Caki2 (cell line): ENCODE measurements at places on chromosomes 2 and 18.

DNA sequence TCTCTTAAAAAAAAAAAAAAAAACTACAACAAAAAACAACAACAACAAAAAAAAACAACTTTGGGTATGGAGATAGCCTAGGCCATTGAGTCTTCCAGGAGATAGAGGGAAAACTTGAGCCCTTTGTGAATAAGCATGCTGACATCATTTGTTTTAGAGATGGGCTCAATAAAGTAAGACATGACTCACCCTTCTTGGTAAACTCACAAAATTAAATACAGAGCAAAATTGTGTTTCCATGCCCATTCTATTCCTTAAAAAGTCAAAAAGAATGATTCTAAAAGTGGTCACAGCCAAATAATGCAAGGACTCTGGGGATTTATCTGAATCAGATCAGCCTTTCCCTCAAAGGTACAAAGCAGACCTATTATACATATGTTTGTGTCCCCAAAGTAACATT, 117.4 kb downstream of the ETAA1 start:
- DNase-seq, result no peak

GRCh38 chr2:101356521-101356920, 30.8 kb downstream of the CREG2 start:
- DNase-seq, result no peak

GRCh38 chr18:29153091-29153490, 976.2 kb upstream of the CDH2 start:
- DNase-seq, result no peak

- DNase-seq, result no peak
Measured at GRCh38 chr2:28674062-28674712, 77.4 kb upstream of the PPP1CB start.

DNA sequence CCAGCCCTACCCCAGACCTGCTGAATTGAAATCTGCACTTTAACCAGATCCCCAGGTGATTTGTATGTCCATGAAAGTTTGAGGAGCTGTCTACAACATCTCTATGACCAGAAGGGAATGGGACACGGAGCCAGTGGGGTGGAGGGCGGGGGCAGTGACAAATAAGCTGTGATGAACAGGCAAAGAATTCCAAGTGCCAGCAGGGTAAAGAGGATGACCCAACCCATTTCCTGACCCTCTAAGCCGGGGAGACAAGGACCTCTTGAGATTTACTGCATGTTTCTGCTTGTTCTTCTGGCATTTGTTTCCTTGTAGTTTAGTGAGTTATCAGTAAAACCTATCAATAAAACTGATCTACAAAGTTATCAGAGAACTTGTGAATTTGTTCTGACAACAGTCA, 8.7 kb downstream of the TET3 start:
- DNase-seq, result no peak

DNA sequence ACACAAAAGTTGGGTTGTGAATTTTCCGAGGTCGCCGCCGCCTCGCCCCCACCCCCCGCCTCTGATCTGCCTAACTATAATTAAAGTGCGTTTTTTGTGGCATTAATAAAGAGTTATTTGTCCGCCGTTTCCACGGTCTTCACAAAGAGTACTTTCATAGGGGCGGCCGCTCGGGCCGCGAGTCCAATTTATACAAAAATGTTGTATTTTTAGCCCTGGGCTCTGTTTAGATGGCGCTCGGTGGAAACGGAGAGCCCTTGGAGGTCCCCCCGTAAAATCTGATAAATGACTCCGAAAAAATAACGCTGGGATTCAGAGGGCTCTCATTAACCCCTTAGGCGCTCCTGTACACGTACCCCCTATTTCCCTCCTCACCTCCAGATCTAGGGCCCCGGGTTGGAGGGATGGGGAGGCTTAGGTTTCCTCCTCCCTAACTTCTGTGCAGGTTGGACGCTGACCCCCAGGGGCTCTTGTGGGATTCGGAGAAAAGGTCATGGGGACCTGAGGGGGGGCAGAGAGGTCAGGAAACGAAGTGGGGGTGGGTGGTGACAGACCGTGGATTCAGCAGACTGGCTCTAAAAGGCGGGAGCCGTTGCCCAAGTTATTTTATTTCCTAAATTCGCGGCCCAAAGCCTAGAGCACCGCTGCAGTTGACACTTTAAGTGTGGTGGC, 1.9 kb downstream of the CYP26B1 start:
- no peak for DNase-seq

DNA sequence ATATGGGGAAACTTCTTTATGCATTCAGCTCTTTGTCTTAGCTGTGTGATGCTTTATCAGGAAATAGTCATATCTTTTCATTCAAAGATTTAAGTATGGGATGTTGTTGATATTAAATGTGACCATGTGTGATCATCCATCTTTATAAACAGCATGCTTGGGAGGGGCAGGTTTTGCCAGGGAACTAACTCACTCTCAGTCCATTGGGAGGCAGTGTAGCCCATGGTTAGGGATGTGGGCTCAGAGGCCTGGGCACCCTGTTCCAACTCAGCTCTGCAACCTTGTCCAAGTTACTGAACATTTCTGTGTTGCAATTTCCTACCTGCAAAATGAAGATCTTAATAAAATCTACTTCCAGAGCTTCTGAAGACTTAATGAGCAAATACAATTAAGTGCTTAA, 92.0 kb upstream of the BCL2L11 start:
- DNase-seq, result no peak

DNA sequence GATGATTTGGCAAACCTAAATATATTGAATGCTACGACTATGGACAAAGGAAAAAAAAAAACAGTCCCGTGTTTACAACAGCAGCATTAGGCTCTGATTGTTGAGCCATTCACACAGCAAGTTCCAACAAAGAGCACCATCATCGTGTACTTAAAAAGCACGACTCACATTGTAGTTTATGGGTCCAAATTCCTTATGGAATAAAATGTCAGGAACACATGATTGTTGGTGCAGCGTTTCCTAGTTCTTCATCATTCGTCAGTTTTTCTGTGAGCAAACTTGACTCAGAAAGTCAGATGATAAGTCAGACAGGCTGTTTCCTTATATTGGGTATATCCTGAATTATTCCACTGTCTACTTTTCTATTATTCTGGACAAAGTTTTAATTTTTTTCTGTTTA, 10.0 kb upstream of the KIDINS220 start:
- DNase-seq, result no peak

GRCh38 chr2:35168351-35168750, 1187.2 kb upstream of the CRIM1 start:
- no peak for DNase-seq

- no peak for DNase-seq
Measured at GRCh38 chr2:60316381-60317033, 236.9 kb downstream of the BCL11A start.

GRCh38 chr18:21215490-21215889, 26.5 kb upstream of the GREB1L start:
- no peak for DNase-seq

GRCh38 chr18:74326231-74326630, 10.6 kb downstream of the C18orf63 start:
- no peak for DNase-seq

- DNase-seq, result no peak
Measured at GRCh38 chr2:29834036-29834540, 87.3 kb downstream of the ALK start.

DNA sequence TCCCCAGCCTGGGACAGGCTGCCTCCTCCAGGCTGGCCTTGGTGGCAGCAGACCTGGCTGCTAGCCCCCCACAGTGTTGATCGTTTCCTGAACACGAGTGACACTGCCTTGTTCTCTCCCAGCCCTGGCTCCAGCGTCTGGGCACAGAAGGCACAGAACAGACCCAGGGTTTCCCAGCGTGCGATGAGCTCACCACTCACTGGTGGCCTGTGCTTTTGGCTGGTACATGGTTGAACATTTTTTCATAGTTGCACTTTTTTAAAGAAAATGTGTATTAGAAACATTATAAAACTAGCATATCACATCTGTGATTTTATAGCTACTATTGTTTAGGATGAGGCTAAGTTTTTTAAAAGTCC, 40.9 kb downstream of the SCTR start:
- no peak for DNase-seq

DNA sequence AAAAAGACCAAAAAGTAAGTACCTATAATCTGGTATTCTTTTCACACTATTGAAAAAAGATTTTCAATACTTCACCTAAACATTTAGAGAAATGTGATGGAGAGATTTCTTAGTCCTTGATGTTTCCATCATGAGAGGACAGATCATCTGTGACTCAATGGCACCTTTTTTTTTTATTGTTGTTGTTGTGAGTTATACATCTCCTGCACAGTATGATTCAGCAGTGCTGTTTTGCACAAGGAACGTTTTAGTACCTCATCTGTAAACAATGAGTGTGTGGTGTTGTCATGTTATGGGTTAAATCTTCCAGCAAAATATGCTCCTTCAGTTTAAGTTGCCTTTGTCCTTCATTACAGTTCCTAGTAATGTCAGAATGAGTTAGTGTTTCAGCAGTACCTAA, 2.2 kb downstream of the KIAA1328 start:
- no peak for DNase-seq

- no peak for DNase-seq
Measured at GRCh38 chr2:12543978-12544558, 172.7 kb upstream of the TRIB2 start.

- DNase-seq, result no peak
Measured at GRCh38 chr2:231769170-231770136, 11.6 kb downstream of the PDE6D start.

DNA sequence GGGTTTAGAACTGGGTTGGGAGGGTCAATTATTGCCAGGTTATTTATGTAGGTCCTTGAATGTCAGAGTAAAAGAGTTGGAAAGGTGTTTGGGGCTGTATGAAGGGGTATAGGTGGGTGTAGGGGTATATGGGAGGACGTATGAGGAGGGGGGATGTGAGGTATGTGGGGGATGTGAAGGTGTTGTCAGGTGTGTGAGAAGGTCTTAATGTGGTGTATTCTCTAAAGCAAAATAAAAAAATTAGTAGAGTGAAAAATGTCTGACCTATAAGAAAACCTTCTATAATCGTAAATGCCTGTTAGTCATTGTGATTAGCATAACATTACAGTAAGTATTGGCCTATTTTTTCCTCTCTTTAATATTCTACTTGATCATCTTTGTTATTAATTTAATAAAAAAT, 25.1 kb downstream of the ACVR2A start:
- DNase-seq, result no peak

GRCh38 chr18:79260023-79260422, 135.7 kb upstream of the NFATC1 start:
- no peak for DNase-seq

DNA sequence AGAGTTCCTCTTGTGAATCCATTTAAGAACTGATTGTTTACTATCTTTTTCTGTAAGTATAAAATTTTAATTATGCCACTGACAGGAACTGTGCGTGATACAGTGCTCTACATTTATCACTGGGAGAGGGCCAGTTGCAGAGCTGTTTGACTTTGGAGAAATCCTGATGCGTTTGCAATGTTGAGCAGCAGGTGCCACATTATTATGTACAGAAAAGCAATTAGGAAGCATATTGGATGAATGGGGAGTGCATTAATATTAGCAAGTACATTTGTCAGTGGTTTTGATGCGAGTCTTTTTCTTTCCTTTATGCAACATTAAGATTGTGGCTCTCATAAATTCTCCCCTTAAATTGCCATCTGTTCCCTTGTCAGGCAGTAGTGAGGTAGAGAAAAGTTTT, 302.3 kb upstream of the FANCL start:
- DNase-seq, result no peak

- no peak for DNase-seq
Measured at GRCh38 chr18:44915661-44916060, 235.0 kb downstream of the SETBP1 start.

GRCh38 chr2:152479282-152479681, 144.3 kb downstream of the FMNL2 start:
- no peak for DNase-seq

DNA sequence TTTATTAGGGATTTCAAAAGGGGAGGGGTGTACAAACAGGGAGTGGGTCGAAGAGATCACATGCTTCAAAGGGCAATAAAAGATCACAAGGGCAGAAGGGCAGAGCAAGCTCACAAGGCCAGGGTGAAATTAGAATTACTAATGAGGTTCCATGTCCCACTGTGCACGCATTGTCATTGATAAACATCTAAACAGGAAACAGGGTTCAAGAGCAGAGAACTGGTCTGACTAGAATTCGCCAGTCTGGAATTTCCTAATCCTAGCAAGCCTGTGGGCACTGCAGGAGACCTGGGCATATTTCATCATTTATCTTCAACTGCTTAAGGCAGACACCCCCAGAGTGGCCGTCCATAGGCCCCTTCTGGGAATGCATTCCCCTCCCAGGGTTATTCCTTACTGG, 408.2 kb downstream of the ZNF804A start:
- no peak for DNase-seq

DNA sequence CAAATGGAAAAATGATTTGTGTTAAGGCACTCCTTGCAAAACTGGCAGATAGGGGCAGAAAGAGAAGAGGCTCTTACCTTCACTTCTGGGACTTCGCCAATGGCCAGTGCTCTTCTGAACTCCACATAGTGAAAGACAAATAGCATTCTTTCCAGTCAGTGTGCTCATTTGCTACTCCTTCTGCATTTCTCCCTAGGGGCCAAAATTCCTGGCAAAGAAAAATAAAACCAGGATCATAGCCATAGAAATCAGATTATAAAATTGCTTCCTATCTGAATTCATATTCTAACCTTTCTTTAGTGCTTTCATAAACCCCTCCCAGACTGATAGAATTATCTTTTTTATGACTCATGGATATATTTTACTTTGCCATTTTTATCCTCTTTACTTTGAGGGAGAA, 56.9 kb upstream of the PELI1 start:
- no peak for DNase-seq

- no peak for DNase-seq
Measured at GRCh38 chr2:44778671-44779476, 162.6 kb upstream of the SIX3 start.

GRCh38 chr2:179543361-179543901, 278.8 kb upstream of the SESTD1 start:
- peak; percentile 10 for DNase-seq

DNA sequence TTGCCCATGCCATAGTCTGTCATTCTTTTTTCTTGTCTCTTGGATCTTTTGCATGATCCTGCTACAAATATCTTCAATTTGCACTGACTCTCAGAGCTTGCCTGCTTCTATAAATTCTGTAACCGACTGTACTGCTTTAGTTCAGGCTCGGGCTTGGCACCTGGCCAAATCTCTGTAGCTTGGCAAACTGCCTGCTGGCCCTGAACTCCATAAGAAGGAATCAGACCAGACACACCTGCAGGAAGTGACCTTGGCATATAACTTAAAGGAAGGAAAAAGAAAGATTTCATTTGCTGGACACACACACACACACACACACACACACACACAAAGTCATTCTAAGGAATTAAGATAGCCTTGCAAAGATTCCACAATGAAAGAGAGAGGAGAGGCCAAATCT, 291.2 kb upstream of the DDX18 start:
- DNase-seq, result peak; percentile 45

- DNase-seq, result no peak
Measured at GRCh38 chr2:172447811-172448493, 20.6 kb downstream of the ITGA6 start.

DNA sequence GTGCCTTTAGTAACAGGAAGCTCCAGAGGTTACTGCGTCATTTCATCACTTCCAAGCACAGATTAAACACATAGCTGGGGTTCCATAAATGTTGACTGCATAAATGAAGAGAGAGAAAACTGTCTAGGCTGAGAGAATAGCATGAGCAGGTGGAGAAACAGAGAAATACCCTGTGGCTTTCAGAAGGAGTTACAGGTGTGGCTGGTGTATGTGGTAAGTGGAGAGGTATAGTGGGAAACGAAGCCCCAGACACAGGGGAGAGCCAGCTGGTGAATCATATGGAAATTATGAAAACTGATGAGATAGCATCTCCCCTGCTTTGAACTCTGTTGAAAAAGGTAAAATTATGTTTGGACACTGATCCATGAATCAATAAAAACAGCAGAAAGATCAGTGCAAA, 807.4 kb upstream of the POU3F3 start:
- DNase-seq, result no peak
